ENCODE measurements at places on chromosomes 13 and 19. TPM values are rescaled to one million over a fixed set of nuclear protein-coding genes. Genes with fewer than 3 reads are reported as not detected.

The NKG7 gene
- not detected for total RNA-seq

The ARL11 gene
- 0.10 TPM for total RNA-seq

The ZNF333 gene
- 21.6 TPM for total RNA-seq

The APOE gene
- 233 TPM for total RNA-seq

The HTR2A gene
- not detected for total RNA-seq

The CCDC70 gene
- not detected for total RNA-seq

The CAMSAP3 gene
- total RNA-seq = 103 TPM

The MAMSTR gene
- total RNA-seq = 2.1 TPM

The KIR3DL1 gene
- total RNA-seq = not detected

The DLL3 gene
- total RNA-seq = 1.1 TPM

The ZNF442 gene
- 5.4 TPM for total RNA-seq

The JAK3 gene
- 0.74 TPM for total RNA-seq

The ZSCAN5C gene
- total RNA-seq = not detected

Data from progenitor cell of endocrine pancreas (in vitro differentiated cells).